ENCODE measurements at places on chromosomes 3 and 15.

DNA sequence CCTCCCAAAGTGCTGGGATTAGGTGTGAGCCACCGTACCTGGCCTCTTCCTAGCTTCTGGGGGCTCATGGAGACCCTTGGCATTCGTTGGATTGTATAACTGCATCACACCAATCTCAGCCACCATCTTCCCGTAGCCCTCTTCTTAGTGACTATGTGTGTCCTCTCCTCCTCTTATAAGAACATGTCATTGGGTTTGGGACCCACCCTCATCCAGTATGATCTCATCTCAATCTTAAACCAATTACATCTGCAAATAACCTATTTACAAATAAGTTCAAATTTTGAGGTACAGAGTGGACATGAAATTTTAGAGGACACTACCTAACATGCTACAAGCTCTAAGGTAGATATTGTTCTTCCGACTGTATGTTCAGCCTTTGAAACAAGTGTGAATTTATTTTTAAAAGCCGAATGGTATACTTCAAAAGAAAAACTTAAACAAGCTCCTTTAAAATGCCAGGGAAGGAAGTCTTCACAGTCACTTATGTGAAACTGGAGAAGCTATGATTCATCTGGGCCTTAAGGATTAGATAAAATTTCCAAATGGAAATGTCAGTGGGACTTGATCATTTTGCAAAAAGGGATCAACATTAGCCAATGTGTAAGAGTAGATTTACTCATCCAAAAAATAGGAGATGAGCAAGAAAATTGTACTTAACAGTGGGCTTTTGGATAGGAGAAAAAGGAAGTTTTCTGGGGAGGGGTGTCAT is 225.7 kb downstream of the MEX3B start:
- DNase-seq, result no peak

DNA sequence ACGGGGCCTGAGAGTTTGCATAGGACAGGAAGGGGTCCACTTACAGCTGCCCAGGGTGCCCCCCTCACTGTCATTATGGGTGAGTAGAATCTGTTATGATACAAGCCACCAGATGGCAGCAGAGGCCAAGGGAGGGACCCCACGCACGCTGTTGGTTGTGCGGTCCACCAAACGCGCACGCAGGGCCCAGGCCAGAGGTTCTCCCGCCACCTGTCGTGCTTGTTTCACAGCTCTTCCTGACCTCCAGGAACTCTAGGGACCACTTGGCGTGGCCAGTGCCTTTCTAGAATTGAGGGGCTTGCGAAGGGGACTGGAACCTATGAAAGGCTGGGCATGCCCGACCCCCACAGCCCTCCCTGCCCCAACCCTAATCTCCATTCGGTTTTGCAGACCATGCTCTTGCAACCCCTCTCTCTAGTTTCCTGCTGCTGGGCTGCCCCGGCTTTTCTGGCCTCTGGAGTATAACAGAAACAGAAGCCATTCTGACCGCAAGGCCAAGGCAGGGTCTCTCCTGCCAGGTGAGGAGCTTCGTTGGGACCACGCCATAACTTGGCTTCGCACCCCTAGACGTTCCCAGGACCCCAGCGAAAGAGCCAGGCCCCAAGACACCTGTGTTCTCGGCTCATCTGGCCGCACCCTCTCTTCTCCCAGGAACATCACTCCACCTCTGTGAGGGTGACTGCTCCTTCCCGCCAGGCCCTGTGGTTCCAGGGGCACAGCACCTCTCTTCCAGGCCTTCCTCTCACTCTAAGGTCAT is 46.0 kb downstream of the ALDH1L1 start:
- DNase-seq, result peak; percentile 4

DNA sequence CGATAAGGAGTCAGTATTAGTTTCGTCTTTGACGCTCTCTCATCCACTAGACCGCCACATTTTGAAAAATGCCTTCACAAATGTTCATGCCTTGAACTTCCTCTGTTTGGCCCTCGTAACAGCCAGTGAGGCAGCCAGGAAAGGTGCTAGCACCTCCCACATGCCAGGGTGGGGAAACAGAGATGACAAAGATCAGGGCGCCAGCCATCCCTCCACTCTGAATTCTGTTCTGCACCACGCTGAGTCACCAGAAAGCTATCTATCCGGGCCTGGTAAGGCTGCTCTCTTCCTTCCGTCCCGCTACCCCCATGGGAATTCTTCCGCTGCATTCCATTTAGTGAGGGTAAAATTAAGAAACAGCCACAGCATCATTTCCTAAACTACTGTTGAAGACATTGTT is 31.3 kb upstream of the BCL2L10 start:
- DNase-seq, result no peak

DNA sequence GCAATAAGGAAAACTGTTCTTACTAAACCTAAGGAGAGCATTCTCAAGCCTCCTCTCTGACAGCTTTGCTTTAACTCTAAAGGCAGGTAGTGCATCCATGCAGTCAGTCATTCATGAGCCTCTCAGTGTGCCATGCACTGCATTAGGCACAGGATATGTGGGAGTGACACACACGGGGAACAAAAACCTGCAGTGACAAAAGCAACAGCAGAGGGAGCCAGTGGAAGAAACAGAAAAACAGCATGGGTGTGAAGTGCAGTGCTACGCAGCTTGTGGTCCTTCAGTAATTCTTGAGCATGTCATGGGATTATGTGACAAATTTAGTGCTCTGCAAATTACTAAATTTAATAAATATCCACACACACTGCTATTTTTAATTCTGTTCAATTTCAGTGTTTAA is 230.7 kb downstream of the BBX start:
- DNase-seq, result no peak

- DNase-seq, result no peak
These were observed 40.8 kb downstream of the MESD start for GRCh38 chr15:80948651-80949292.

DNA sequence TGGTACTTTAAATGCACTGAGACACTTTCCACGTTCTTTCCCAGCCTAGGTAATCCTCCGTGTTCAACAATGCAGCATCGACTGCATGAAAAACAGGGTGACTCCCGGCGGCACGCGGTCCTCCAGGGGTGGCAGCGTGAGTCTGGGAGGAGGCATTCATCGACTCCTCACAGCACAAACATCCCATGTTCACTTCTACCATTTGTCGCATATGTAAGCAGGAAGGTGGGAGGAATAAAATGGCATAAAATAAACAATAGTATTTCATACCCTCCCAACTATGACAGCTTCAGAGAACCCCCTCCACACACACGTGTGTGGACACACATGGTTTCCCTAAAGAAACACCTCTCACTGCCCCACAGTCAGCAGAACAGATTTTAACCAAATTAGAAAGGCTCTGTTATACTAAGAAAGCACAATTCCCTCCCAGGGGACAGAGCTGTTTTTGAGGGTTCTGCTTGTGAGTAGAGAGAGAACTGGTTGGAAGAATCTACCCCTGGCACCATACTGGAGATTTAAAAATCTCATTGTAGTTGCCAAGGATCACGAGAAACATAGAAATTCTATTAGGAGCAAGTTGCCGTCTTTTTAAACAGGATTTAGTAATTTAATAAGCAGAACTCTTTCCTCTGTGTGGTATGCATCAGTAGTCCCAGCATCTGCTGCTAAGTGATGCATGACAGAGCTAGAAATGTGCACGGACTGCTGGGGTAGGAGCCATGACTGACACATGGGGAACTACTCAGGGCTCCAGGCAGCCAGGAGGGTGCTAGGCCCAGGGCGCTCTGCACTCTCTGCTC is 6.0 kb downstream of the FAM43A start:
- DNase-seq, result no peak

DNA sequence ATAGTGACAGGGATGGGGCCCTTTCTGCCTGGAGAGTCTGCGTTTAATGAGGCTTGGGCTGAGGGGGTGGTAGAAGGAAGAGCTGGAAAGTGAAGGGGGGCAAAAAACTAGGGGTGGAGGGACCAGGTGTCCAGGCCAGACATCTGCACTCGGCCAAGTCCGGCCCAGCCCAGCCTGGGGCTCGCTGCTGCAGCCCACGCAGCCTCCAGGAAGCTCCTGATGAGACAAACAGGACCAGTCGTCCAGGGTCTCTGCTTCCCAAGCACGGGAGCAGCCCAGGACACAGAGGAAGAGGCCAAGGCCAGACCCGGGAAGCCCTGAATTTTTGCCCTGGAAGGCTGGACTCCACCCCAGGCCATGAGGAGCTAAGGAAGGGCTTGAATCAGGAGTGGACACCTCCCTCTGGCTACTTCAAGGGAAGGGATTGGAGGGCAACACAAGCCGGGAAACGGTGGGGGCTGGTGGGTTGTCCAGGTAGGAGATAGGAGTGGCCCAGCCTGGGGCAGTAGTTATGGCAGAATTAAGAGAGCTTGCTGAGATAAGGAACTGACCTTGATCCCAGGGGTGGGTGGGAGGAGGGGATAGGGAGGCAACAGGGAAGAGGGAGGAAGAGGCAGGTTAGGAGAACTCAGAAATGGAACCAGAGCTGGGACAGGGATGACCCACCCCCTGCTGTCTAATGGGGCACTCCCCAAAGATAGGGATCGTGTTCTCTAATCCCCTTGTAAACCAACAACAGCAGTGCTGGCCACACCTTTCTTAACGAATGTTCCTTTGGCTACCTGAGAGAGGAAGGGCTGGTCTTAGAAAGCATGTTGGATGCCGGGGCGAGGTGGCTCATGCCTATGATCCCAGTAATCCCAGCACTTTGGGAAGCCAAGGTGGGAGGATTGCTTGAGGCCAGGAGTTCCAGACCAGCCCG is 89.5 kb downstream of the ANP32A start:
- no peak for DNase-seq

- DNase-seq, result no peak
These were observed 8.6 kb downstream of the LXN start for GRCh38 chr3:158663832-158664231.

- no peak for DNase-seq
These were observed 243.2 kb upstream of the NR2F2 start for GRCh38 chr15:96087180-96087884.
